ENCODE measurements at places on chromosomes 6 and 20.

DNA sequence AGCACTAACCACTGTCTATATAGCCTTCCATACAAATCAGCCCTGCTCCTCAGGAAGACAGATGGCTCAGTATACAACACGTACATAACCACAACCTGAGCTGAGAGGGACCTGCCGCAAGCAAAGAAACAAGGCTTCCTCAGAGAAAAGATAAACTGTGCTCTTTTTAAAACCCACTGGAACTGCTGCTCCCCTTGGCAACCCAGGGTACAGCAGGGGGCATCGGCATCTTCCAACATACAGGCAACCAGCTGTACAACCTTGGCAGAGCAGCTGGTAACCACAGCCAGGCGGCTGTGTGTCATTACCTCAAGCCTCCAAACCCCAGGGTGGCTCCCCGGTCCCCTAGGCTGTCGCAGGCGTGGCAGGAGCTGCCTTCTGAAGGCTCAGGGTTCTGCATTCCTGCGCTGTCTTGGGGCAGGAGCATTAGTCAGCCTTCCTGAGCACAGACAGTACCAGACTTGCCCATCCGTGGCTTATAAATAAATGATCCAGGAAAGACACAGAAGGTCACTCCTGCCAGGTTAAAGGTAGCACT is 249.5 kb downstream of the ADGRG6 start:
- peak; percentile 38 for DNase-seq

- no peak for DNase-seq
These were observed 32.8 kb downstream of the SASH1 start for GRCh38 chr6:148375401-148375800.

DNA sequence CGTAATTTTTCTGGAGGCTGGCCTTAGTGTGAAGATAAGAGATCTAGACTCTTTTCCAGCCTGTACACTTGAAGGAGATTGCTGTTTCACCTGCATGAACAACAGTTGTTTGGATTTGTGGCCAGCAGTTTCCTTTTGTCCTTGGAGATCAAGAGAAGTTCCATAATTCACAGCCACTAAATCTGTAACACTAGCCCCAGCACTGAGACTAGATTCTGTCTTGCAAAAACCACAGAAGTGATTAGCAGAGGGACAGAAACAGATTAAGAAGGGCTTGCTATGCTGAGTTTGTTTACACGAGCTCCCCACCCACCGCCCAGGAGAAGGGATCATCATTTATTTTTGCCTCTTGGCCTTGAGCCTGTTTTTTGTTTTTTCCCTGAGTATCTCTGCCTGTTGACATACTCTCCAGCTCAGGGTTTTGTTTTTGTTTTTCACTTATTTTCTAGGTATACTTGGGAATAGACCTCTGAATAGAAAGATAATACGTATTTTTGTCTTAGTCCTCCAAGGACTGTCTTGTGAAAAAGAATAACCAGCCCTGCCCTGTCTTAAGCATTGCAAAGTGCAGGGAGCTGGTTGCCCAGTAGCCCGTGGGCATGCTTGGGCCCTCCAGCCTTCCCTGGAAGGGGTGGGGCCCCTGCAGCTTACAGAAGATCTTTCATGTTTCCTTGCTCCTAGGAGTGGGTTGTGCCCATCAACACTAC is 93.1 kb upstream of the SOX4 start:
- DNase-seq = no peak

DNA sequence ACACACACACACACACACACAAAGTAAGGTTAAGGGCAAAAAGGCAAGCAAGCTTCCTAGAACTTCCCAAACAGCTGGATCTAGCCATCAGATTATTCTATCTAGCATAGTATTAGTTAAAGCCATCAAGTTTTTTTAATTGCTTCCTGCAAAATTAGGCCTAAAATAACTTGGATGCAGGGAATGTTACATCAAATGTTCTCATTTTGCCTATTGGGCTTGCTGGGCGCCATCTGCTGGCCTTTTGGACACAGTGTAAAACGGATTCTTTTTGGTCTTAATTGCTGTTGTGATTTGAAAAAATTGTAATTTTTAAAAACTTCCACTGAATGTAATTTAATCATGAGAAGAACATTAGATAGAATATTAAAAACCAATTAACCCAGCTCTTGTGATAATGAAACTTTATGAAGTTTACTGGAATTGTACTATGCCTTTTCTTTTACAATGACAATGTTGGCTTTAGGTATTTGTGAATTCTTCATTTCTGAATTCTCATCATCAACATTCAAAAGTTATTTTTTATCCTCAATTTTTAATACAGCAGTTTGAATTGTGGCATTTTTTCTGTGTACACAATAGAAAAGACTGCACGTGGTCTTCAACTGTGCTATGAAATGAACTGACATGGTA is 6.8 kb downstream of the MKKS start:
- no peak for DNase-seq

Measured in stimulated activated CD4-positive, alpha-beta T cell treated with anti-CD3 and anti-CD28 coated beads, Interleukin-2, amount 100 ng/mL, for 4 hours (primary cell).